ENCODE measurements at places on chromosomes 1 and 21.

GRCh38 chr1:152247316-152247715, 23.3 kb upstream of the HRNR start:
- DNase-seq: no peak

- DNase-seq: no peak
Measured at GRCh38 chr21:24023936-24024335, 1583.3 kb downstream of the MRPL39 start.

DNA sequence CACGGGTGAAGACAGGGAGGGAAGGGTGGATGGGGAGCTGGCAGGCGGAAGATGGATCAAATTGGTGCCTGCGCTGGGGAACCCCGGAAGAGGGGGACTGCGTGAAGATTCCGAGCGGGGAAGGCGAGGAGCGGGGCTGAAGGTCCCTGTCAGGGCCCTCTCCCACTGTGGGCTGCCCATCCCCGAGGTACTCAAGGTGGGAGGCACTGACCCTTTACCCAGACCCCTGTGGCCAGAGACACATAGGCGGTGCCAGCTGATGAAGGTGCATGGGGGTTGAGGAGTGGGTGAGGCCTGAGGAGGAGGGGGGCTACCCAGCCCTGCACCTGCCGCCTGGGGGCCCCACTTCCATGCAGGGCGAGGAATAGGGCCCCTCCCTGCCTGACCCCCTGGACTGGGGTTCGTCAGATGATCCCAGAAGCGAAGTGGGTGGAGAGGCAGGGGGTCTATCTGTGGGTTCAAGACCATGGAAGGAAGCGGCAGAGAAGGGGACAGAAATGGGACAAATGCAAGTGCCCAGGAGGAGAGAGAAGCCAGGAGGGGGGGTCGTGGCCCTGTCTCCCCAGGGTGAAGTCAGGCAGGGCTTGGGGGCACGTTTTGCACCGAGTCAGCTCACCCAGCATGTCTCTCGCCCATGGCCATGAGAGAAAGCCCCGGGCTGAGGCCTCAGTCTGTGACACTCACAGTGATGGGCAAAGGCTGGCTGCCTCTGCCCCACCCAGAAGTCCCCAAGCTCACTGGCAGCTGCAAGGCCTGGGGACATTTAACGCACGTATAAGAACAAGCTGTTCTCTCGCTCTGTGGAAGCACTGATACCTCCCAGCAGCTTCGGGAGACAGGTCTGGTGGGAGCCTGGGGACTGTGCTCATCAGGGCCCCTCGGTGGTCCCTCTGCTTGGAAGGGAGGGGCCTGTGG, 7.0 kb upstream of the MMEL1 start:
- DNase-seq: no peak

- DNase-seq: no peak
Measured at GRCh38 chr1:233366575-233366974, 39.1 kb downstream of the MAP3K21 start.

DNA sequence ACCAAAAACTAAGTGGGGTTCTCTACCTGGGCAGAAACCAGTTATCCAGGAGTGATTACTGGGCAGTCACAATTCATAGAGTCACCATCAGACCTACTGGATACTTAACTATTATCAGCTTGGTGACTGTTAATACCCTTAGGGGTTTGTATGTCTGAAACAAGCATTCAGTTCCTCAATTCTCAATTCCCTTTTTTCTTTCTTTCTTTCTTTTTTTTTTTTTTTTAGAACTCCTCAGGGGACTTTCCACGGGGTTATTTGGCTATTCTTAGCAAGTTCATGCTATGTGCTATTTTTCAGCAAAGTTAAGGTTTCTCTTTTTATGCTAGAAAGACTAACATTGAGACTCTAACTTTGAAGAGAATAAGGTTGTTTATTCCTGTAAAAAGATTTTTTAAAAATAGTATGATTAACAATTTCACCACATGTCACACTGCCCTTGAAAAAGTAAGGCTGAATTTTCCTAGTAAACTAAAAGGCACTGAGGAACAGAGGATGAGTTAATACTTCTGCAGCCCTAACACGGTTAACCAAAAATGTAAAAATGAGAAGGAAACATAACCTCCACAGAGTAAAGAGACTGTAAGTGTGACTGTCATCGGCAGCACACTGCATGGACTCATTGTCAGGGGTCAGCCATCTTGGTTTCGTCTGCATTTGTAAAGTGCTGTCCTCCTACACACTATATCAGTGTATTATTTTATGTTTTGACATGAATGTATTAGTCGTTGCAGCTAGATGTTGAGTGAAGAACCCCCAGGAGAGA, 310.2 kb downstream of the NTNG1 start:
- no peak for DNase-seq

DNA sequence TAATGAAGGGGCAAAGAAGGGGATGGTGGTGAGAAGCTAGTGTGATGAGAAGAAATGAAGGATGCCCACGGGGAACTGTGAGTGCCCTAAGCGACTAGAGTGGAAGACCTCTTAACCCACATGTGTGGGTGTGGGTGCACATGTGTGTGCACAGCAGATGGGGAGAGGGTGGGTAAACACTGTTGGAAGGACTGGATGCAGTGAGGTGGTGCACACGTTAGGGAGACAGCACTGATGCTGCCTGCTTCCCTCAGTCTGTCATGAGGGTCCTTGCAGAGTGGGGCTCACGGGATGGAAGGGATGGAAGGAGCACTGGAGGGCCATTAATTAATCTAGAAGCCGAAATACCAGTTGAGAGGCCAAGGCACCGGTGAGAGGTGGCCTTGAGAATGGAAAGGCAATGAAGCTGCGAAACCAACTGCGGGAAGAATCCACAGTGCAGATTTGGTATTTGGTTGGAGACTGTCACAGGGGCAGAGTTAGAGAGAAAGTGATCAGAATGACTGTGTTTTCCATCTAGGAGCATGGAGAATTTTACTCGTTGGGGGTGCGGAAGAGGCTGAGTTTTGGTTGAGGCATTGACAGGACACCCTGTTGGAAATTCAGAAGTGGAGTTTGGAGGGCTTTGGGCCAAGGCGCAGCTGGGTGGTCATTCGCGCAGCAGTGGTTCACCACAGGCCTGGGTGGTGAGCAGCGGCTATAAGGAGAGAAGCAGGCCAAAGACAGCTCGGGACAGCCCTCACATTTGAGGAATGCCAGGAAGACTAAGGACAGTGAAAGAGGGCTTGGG, 15.8 kb downstream of the RCSD1 start:
- DNase-seq: no peak

DNA sequence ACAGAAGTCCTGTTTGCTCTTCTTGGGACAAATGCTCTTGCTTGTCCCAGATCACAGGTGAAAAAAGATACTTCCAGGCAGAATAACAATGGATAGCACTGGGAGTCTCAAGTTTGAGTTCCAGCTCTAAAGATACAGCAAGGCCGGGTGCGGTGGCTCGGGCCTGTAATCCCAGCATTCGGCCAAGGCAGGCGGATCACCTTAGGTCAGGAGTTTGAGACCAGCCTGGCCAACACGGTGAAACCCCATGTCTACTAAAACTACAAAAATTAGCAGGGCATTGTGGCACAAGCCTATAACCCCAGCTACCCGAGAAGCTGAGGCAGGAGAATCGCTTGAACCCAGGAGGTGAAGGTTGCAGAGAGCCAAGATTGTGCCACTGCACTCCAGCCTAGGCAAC, 337.6 kb downstream of the SMYD3 start:
- DNase-seq: no peak

GRCh38 chr1:152953761-152954160, 6.8 kb downstream of the SPRR5 start:
- DNase-seq: no peak

DNA sequence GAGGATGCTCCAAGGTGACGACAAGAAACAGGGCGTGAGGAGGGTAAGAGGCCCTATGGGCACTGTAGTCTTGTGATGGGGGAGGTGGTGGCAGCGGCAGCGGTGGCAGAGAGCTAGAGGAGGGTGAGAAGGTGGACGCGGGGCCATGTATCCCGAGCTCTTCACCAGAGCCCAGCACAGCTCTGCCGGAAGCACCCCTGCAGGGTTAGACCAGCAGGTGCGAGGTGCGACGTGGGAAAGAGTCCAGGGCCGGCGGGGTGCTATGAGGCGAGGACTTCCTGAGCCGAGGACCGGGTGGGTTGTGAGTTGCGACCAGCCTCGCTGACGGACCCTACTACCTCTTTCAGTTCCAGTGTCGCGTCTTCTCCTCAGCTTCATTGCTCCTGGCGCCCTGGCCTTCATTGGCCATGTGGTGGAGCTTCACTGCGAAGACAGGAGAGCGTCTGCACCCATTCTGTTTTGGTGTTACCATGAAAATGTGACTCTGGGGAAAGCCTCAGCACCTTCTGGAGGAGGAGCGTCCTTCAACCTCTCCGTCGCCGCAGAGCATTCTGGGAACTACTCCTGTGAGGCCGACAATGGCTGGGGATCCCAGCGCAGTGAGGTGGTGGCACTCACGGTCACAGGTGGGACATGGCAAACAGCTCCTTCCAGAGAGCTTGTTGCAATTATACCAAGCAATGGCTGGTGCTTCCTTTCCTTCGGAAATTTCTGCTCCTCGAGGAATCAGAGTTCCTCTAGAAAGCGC, 67.9 kb upstream of the KIRREL1 start:
- no peak for DNase-seq

- peak; percentile 53 for DNase-seq
Measured at GRCh38 chr1:44714944-44715571, 15.9 kb downstream of the RNU5D-1 start.

DNA sequence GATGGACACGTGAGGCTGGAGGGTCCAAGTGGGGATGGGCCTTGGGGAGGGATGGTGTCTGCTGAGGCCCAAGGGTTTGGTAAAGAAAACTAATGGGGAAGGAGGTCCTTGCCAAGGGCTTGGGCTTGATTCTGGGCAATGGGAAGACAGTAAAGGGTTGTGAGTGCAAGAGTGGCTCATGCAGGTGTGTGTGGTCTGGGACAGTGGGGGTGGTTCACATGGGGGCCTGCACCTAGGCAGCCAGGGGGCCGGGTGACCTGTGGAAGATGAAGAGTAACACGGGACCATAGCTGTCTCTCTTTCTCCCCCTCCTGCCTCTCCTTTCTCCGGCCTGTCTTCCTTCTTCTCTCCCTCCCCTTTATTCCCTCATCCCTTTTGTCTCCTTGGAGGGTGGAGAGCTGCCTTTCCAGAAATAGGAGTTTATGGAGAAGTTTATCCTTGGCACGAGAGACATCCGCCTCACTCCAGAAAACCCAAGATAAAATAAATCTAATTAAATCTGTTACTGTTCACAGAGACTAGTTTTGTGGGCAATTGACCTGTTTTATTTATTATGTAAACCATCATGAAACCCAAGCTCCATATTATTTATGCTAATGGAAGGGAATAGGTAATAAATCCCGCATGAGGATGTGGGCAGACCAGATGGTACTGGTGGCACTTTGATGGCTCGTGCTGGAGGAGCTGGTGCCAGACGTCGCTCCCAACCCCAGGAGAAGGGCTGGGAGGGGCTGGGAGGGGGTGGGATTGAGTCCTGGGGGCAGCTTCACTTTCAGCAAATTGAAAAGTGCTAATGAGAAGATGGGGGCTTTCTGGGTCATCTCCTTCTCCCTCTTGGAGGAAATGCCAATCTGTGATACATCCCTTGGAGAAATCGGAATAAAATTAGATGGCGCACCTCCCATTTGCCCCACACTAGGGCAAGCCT, 272.9 kb upstream of the CSF3R start:
- no peak for DNase-seq

- DNase-seq: no peak
Measured at GRCh38 chr1:23449958-23450357, 25.4 kb upstream of the TCEA3 start.

- DNase-seq: no peak
Measured at GRCh38 chr1:44237721-44238457, 24.6 kb downstream of the DMAP1 start.

- DNase-seq: peak; percentile 6
Measured at GRCh38 chr1:92446546-92446945, 40.2 kb downstream of the GFI1 start.

DNA sequence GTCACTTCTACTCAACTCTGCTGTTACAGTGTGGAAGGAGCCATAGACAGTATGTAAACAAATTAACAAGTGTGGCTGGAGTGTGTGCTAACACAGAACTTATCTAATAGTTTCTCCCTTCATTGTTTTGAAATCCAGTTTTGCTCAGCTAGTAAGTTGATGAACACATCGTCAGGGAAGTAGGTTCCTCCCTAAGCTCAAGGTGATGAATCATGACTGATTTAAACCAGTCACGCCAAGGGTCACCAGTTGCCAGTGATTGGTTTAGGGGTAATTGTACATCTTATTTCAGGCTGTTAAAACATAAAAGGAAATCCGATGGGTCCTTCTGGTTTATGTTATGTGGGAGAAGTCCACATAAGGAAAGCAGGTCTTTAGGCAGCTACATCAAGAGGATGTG, 97.0 kb upstream of the CHODL start:
- no peak for DNase-seq

GRCh38 chr1:50665413-50665812, 242.2 kb upstream of the DMRTA2 start:
- no peak for DNase-seq

GRCh38 chr1:24465638-24466037, 37.0 kb upstream of the RCAN3 start:
- no peak for DNase-seq

GRCh38 chr1:150567717-150568593, 11.5 kb downstream of the MCL1 start:
- DNase-seq: peak; percentile 95

DNA sequence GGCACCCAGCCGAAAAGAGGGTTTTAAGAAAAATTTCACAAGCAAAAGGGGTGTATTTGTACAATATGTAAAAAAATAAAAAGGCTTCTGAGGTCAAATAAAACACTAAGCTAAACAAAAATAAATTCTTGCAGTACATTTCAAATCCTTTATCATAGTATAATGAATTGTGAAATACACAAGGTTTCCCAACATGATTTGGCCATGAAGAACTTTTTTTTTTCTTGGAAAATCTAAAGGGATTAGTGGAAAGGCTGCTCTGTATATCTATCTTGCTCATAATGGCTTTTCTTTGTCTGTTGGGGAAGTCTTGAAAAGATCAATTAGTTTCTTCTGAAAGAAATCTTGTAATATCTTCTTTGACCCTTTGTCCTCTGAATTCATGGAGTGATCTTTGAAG, 593.4 kb downstream of the PLPP3 start:
- DNase-seq: no peak

- DNase-seq: no peak
Measured at GRCh38 chr1:72547412-72547811, 265.1 kb upstream of the NEGR1 start.

DNA sequence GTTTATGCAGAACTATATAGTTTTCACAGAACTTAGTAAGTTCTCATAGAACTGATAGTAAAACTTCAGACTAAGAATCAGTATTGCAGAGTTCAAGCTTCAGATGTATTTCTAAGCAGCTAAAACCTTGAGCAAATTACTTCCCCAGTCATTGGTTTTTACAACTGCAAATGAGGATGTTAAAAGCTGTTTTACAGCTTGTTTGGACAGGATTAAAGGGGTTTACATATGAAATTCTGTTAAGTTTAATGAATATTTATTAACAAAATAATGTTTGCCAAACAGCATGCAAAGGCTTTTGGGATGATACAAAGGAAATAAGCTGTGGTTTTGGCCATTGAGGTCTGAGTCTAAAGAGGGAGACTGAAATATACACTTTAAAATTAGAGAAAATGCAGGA, 39.1 kb downstream of the CRB1 start:
- no peak for DNase-seq

GRCh38 chr1:40977716-40978115, 1.8 kb upstream of the CTPS1 start:
- no peak for DNase-seq
